Activated CD8-positive, alpha-beta T cell treated with anti-CD3 and anti-CD28 coated beads for 36 hours (primary cell): ENCODE measurements at places on chromosomes 6 and 20. TPM values are rescaled to one million over a fixed set of nuclear protein-coding genes. Genes with fewer than 3 reads are reported as not detected.

FGD2 gene
- 1.4 TPM for total RNA-seq

ABHD12 gene
- 16.0 TPM for total RNA-seq

PRSS35 gene
- total RNA-seq: not detected

SLC22A1 gene
- total RNA-seq: 1.1 TPM

HLA-DPA1 gene
- 27.6 TPM for total RNA-seq

PNLDC1 gene
- 0.34 TPM for total RNA-seq

ZNF217 gene
- 51.3 TPM for total RNA-seq

HSPA1L gene
- total RNA-seq: 2.0 TPM

TMC2 gene
- not detected for total RNA-seq

PRL gene
- 0.52 TPM for total RNA-seq

DNA sequence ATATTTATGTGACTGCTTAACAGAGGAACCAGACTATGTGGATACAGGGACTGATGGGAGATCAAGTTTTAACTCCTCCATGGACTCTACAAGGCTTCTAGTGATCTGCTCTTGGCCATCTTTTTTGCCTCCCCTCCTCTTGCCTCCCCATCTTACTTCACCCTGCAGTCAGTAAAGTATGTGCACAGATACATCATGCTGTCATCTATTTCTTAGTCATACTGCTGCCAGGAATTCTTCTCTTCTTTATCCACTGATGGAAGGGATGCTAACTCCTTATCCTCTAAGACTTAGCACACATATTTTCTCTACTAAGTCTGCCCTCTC, 27.6 kb upstream of the FAM83C start:
- DNase-seq: no peak

DNA sequence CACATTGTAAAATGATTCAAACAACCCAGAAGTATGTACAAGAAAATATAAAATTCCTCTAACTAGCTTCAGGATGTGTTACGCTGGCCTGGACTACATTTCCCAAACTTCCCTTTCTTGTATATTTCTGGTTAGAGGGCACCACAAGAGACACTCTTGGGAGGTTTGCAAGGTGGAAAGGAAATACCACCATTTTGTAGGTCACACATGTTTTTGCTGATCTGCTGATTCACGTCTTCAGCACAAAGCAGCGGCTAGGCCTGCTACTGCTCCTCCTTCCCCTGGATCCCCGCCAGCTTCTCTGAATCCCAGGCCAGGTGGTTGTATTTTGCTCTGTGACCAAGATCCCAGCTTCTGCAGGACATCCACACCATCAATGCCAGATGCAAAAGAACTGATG, 104.2 kb downstream of the AGPAT4 start:
- DNase-seq: no peak

- DNase-seq: no peak
These were observed 52.9 kb upstream of the HDDC2 start for GRCh38 chr6:125354649-125355048.

- DNase-seq: no peak
These were observed 173.6 kb downstream of the COL21A1 start for GRCh38 chr6:56073761-56074160.

- peak; percentile 10 for DNase-seq
These were observed 298.4 kb upstream of the PLN start for GRCh38 chr6:118249680-118250079.

DNA sequence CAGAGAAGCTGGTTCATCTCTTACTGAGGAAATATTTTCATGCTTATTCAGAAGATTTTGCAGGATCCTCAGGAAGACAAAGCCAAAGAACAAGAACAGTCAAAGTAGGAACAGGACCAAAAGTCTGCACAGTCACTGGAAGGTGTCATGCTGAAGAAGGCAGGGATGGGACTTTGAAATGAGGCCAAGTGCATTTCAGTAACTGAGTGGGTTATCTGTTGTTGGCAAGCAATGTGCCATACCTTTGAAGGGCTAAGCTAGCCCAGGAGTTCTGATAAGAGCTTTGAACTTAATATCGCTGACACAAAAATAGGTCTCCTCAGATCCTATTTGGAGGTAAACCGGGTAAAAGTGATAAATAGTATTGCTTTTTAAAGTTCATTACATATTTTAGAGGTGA, 31.5 kb downstream of the SLC16A10 start:
- no peak for DNase-seq

DNA sequence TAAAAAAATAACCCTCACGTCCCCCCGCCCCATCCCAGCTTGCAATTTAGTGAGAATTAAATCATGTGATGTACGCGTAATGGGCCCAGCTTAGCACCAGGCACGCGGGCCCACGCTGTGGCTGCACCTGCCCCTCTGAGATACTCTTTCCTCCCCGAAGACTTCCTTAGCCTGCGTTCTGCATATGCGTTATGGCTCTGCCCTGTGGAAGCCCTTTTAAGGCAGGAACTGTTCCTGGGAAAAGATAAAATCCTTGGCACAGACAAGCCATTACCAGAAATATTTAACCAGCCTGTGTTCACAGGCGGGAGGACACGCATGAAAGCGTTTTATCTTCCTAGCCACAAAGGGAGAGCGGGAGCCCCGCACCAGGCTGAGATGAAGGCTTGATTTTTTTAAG, 311.0 kb downstream of the LRFN2 start:
- no peak for DNase-seq

GRCh38 chr20:44291754-44292153, 19.2 kb downstream of the FITM2 start:
- DNase-seq: no peak

DNA sequence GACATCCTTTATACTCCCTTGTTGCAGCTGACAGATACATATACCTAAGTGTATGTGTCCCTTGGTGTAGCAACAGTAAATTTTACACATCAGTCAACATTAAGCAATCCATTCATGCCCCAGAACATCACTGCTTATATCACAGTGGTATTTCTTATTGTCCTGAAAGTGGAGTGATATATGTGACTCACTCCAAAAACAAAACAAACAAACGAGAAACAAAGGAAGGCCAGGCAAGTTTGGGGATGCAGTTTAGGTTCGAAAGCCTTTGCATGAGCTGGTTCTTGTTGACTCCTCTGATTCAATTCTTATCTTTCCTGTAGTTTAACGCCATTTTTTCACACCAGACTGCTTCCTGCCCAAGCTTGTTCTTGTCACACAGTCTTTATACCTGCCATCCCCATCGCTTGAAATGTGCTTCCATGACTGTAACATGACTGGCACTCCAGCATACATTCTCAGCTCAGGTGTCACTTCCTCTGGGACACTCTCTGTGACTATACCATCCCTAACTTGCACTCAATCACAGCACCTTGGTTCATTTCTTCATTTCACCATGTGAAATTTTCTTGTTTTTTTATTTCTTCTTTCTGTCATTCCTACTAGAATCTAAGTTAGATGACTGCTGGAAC, 125.0 kb upstream of the TSHZ2 start:
- DNase-seq: no peak

DNA sequence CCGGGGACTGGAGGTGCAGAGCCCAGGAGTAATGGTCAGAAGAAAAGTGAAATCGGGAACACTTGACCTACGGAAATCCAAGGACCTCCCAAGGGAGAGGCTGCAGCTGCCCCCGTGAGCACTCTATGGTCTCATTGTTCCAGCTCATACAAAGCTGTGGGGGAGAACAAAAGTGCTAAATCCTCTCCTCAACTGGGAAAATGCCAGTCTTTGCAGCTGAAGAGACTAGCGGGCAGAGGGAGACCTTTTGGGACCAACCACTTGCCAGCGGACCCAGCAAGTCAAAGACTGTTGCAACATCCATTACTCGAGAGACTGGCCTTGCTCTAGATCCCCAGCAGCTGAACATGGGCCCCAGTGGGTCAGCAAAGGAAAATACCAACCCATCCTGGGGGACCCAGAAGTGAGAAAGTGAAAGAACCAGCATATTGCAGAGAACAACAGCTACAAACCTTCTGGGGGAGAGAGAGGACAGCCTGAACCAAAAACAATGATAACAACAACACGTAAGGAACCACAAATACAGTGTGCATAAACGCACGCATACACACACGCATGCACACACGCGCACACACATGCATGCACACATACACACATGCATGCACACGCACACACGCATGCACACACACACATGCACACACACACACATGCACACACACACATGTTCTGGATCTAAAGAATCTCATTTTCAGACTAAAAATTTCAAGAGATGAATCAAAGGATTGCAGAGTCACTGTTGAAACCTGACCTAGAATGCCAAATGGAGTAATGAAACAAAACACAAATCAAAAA, 24.7 kb upstream of the ELMO2 start:
- no peak for DNase-seq

GRCh38 chr6:166121726-166122125, 45.9 kb downstream of the TBXT start:
- DNase-seq: no peak

GRCh38 chr6:32623693-32624092, 13.5 kb upstream of the HLA-DQA1 start:
- DNase-seq: no peak

DNA sequence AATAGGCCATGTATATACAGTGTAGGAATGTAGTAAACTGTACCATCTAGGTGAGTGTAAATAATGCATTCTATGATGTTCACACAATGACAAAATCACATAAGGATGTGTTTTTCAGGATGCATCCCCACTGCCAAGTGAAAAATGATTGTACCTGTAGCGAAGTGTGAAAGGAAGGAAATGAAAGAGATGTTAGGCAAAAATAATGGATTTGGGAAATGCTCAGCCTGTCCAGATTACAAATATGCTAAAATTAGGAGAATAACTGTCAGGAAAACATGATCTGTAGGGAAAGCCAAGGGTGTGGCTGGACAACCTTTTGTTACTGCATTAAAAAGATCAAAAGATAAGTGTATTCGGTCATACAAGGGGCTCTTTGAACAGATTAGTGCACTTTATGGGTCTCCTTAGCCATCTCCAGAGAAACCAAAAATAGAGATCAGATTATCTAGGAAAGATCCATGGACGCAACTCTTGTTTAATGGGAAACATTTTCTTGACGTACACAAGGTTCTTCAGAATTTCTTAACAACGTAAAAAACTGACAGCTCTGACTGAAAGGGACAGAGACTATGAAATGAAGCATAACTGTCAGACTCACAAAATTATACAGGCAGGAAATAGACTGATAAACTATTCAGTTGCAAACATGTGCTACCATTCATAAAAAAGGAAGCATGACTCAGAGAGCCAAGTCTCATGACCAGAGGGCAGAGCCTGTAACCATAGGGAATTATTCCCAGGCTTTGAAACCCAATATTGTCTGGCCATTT, 253.6 kb upstream of the RAB32 start:
- no peak for DNase-seq

DNA sequence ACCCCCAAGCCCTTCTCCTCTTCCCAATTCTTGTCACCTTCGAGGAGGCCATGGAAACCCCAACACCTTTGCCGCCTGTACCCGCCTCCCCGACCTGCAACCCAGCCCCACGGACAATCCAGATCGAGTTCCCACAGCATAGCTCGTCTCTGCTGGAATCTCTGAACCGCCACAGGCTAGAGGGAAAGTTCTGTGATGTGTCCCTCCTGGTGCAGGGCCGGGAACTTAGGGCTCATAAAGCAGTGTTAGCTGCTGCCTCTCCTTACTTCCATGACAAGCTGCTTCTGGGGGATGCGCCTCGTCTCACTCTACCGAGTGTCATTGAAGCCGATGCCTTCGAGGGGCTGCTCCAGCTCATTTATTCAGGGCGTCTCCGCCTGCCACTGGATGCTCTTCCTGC, 675 bp downstream of the ZBTB9 start:
- DNase-seq: no peak

DNA sequence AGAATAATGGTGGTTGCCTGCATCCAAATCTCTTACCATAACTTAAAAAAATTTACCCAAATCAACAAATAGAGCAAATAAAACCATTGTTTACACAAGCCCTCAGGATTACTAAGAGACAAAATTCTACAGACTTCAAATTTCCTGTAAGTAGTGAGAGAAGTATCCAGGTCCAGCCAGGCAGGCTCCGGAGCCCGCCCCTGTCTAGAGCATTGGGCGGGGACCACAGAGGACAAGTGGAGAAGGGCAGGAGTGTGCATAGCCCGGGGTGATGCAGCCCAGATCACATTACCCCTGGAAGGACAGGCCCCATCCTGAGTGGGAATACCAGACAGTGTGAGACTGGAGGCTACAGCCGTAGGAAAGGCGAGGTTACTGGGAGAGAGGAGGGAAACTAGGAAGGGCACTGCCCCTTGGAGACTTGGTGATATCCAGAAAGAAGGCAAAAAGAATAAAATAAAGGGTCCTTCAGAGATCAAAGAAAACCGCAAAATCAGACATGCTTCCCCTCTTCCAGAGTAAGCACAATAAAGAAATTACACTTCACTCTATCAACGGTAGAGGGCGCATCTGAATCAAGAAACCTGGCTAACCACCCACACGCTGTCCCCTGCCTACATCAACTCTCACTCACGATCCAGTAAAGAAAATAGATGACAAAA, 26.6 kb downstream of the RIN2 start:
- DNase-seq: peak; percentile 56

- no peak for DNase-seq
These were observed 208.4 kb downstream of the MYLK4 start for GRCh38 chr6:2542101-2542857.

- no peak for DNase-seq
These were observed 58.3 kb downstream of the COL12A1 start for GRCh38 chr6:75147512-75147911.

DNA sequence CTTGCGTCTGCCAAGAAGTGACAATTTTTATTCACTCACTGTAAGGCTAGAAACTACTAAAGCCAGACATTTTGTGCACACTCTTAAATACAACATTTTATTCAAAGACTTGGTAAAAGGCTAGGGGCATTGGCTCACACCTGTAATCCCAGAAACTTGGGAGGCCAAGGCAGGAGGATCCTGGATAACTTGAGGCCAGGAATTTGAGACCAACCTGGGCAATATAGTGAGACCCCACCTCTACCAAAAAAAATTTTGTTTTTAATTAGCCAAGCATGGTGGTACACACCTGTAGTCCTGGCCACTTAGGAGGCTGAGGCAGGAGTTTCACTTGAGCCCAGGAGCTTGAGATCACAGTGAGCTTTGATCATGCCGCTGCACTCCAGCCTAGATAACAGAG, 11.3 kb upstream of the SENP6 start:
- DNase-seq: no peak

DNA sequence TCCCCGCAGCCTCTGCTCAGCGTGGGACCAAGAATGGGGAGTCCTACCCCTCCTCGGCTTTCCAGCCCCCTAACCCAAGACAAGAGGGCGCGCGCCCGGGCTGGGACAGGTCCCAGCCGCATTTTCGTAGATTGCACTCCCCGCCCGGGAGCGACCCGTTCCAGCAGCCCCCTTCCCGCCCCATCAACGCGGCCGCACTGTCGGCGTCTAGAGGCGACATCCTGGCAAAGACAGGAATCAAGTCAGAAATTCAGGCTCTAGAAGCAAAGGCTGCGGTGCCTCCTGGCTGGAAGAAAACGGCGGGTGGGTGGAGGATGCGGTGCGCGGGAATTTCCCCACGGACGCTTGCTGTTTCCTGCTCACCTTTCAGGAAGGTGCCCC, 957 bp downstream of the PROKR2 start:
- DNase-seq: no peak

- no peak for DNase-seq
These were observed 28.7 kb downstream of the SLCO4A1 start for GRCh38 chr20:62670998-62671397.

DNA sequence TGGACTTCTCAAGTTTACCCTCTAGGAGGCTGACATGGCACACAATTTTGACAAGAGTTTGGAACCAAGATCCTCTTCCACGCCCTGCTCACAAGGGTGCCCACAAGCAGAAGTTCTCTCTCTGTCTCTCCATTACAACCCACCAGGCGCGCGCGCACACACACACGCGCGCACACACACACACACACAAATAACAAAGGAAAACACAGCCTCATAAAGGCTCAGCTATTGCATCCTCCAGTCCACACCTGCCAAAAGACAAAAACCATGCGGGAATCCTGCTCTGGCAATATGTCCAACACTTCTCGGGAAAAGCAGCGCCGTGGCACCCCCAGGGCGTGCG, 870 bp downstream of the PAK5 start:
- no peak for DNase-seq
